NCI-H1694 (cell line): ENCODE measurements at places on chromosomes 6 and 20.
A peak's percentile ranks its signal among the peaks of the same experiment; 100 is the strongest.

DNA sequence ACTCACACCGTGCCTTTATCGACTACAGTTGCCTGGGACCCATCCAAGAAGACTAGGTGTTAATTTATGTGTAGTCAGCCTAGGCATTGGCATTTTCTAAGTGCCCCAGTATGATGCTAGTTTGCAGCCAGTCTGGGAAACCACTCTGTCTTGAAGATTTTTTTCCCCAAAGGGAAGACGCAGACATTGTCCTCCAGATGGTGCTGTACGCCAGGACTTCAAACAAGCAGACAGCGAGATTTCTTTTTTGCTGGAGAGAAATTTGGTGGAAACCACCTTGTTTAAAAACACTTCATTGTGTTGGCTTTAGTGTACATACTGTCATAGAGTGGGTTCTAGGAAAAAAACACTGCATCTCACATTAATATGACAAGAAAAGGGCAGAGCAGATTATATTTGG, 30.0 kb downstream of the ALDH5A1 start:
- peak; percentile 0 for DNase-seq

DNA sequence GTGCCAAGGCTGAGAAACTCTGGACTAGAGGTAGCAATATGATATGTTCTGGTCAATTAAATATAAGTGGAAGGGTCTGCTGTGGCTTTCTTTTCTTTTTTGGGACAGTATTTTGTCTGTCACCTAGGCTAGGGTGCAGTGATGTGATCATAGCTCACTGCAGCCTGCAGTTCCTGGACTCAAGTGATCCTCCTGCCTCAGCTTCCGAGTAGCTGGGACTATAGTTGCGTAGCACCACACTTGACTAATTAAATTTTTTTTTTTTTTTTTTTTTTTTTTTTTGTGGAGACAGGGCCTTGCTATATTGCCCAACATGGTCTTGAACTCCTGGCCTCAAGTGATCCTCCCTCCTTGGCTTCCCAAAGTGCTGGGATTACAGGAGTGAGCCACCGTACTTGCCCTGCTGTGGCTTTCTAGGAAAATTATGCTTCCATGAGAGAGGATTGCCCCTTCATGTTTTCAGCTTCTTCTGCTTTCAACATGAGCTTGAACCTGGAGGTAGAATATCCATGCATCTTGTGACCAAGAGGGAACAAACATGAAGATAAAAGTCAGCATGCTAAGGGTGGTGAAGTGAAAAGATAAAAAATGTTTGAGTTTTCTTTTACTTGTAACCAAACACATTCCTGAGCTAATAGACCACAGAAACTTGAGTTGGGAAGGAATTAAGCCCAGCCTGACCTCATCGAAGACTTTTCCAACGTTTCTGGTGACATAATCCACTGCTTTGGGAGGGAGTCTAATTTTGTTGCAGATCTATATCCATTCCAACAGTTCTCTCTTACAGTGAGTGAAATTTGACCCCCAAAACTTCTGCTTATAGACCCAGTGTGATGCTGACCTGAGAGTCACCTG, 75.1 kb downstream of the CARMIL1 start:
- DNase-seq: no peak

DNA sequence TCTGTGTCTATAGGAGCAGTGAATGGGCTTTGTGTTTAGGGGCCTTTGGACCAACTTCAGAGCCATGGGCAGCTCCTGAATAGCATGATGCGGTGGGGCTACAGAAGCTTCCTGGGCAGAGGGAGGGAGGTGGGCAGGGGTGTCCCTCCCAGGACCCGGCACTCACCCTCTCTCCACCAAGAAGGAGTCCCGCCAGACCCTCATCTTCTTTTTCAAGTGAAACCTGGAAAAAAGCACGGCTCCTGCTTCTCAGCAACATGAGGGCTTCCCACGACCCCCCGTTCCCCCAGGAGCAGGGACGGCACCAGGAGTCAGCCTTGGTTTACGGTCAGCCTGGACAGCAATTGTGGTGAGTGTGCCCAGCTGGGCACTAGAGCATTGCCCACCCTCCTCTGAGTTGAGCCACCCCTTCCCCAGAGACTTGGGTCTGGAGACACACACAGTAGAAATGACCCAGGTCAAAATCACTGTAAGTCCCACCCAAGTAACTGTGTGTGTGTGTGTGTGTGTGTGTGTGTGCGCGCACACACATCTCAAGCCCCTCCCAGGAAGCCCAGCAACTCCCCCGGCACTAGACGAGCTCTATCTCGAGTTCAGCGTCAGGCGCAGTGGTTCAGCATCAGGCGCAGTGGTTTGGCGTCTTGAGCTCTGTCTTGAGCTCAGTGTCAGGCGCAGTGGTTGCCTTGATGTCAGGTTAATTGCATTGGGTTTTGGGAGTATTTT, 108.2 kb downstream of the SULF2 start:
- DNase-seq: no peak

GRCh38 chr6:102619585-102619984, 1226.1 kb downstream of the GRIK2 start:
- peak; percentile 18 for DNase-seq

DNA sequence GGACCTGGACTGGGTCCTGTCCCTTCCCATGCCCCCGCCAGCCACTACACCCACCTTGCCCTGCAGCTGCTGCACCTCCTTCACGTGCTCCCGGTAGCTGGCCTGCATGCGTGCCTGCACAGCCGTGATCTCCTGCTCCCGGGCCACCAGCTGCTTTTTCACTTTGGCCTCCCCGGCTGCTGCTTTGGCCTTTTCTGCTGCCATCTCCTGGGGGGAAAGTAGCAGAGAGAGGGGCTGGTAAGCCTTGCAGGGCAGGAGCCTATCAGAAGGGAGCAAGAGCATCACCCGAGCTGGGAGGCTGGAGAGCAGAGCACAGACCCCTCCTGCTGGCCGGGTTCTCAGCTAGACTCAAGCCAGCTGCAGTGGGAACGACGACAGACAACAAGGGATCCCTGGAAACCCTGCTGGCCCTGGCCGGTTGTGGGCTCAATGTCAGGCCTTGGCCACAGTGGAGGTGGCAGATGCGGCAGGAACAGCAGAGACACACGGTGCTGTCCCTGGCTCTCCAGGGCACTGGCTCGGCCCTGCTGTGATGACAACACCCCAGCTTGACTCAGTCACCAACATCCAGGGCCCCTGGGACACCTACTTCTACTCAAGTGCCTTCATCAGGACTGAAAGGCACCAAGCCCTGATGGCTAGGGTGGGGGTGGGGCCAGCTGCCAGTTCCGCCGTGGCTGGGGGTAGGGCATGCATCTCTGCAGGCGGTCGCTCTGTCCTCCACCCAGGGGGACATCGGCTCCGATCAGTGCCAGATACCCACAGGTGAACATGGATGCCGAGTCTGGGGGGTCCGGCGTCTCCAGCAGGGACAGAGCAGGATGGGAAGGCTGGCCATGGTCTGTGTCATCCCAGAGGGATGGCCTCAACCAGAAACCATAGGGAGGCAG, 45.3 kb downstream of the RRBP1 start:
- peak; percentile 48 for DNase-seq

DNA sequence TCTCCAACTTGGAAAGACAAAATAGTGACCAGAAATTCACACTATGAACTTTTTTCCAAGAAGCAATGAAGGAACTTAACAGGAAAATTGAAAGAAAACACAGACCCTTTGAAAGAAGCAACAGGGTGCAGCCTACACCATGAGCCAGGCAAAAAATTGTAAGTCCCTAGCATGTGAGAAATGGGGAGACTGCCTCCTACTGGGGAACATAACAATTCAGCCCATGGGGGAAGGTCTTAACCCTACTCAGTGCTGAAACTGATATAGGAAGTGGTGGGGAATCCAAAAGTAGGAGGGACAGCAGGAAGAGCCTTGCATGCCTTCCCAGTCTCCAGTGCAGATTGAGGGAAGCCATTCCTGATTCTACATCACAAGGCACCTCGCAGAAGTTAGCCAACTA, 235.1 kb upstream of the UFL1 start:
- no peak for DNase-seq

- no peak for DNase-seq
These were observed 368.9 kb downstream of the LMBRD1 start for GRCh38 chr6:69427882-69428281.

GRCh38 chr6:106612671-106613416, 16.5 kb downstream of the RTN4IP1 start:
- no peak for DNase-seq

- no peak for DNase-seq
These were observed 1.6 kb downstream of the TENT5A start for GRCh38 chr6:81750681-81751387.

DNA sequence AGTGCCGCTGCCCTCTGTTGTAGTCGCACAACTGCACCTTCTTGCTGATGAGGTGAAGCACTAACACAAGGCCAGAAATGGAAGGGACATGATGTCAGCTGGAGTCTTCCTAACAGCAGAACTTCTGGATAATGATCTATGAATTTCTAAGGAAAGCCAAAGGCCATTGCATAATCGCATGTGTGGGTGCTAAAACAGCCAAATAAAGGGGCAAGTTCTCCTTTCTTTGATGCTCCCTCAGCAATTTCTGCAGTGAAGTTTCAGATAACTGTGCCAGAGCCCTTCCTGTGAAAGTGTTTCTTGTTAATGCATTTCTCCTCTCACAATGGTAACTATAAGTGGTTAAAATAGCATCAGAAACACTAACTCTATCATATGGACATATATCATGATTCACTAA, 8.0 kb upstream of the F13A1 start:
- DNase-seq: no peak

- no peak for DNase-seq
These were observed 55.3 kb upstream of the ADTRP start for GRCh38 chr6:11833626-11834592.

GRCh38 chr6:44935693-44936300, 392.3 kb upstream of the RUNX2 start:
- no peak for DNase-seq

DNA sequence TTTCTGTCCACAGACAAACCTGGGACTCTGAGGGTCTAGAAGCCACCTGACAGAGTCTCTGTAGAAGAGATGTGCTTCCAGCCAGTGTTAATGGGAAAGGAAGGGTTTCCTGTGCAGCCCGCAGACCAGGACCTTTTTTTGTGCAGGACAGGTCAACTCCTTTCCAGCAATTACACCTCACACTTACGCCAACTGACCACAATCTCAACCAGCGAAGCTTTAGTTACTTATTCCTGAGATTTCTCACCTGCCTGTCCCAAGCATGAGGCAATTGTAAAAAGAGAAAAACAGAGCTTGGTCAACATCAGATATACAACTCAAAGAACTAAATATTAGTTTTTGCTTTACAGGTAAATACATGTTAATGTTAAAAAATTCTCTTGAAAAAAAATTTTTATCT, 393.8 kb upstream of the ID4 start:
- no peak for DNase-seq

- DNase-seq: no peak
These were observed 190.7 kb downstream of the PLCB1 start for GRCh38 chr20:8322662-8323217.

DNA sequence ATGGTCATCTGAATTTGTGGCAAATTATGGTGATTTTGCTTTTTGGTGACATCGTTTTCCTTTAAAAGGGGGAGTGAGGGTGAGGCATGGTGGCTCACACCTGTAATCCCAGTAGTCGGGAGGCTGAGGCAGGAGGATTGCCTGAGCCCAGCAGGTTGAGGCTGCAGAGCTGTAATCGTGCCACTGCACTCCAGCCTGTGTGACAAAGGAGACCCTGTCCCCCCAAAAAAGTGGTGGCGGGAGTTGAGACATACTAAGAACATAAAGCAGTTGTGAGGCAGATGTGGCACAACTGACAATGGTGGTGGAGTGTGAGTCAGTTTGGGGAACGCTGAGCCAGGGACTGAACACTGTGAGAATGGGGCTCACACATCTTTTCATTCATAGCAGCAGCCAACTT, 45.5 kb downstream of the ADNP start:
- no peak for DNase-seq

- DNase-seq: no peak
These were observed 91.6 kb upstream of the RIPOR2 start for GRCh38 chr6:25027221-25027916.

GRCh38 chr6:128676456-128676855, 156.1 kb upstream of the PTPRK start:
- no peak for DNase-seq

GRCh38 chr6:83378621-83379388, 52.0 kb downstream of the ME1 start:
- no peak for DNase-seq

DNA sequence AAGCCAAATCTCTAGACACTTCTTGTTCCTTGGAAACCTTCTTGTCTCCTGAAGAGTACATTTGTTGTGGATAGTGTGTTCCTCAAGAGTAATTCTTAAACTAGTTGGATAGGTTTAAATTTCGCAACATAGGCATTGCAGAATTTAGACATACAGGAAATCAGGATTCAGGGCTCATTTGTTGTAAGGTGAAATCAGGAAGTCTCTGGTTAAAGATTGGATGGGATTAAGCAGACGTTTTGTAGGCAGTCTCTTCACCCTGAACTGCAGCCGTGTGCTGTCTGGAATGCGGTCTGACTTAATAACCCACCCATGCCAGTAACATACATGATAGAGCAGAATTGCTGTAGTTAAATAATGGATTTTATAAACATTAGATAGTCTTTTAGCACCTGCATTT, 21.7 kb downstream of the HIVEP1 start:
- DNase-seq: no peak

DNA sequence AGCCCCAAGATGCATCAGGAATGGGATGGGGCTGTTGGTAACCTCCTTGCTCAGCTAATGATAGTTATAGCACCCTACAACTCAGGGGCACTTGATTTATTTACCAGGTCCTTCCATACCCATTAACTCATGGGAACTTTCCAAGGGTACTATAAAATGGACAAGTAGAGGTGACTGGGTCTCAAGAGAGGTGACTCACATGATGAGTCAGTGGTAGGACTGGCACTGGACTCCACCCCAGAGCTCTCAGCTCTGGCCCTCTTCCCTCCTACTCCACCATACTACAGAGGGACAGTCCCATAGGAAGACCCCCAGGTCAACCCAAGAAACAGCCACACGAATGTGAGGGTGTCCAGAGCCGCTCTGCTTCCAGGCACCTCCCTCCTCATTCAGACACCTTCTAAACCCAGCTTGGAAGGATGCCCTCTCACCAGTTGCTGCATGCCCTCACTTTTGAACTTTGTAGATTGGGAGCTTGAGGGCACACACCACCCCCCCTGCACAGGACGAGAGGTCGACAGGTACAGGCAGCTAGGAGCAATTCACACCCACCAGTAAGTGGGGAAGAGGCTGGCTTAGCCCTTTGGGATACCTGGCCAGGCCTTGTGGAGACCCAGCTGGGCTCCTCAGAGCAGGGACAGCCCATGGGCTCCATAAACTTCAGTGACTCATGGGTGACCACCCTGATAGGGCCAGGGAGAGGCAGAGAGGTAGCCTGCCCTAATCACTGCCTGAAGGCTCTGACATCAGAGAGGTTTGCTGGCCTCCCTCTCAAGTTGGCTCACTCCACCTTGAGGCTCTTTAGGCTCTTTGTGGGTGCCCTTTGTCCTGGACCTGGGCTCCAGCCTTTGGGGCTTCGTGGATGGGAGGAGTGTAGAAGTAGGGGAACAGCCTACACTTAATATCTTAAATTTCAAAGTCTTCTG, 81.6 kb upstream of the MLN start:
- no peak for DNase-seq

DNA sequence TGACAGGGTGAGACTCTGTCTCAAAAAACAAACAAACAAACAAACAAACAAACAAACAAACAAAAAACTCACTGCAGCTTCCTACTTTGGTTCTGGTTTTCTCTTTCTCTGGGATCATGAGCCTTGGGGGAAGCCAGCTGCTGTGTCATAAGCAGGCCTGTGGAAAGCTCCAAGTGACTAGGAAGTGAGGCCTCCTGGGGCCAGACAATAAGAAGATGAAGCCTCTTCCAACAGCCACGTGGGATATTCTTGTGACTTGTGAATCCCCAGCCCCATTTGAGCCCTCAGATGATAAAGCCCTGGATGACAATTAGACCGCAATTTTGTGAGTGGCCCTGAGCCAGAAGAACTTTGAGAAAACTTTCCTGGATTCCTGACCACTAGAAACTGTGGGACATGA, 11.4 kb downstream of the HLA-A start:
- DNase-seq: no peak
